Fibroblast of mammary gland (primary cell): ENCODE measurements at places on chromosomes 6 and 20.
A peak's percentile ranks its signal among the peaks of the same experiment; 100 is the strongest.

DNA sequence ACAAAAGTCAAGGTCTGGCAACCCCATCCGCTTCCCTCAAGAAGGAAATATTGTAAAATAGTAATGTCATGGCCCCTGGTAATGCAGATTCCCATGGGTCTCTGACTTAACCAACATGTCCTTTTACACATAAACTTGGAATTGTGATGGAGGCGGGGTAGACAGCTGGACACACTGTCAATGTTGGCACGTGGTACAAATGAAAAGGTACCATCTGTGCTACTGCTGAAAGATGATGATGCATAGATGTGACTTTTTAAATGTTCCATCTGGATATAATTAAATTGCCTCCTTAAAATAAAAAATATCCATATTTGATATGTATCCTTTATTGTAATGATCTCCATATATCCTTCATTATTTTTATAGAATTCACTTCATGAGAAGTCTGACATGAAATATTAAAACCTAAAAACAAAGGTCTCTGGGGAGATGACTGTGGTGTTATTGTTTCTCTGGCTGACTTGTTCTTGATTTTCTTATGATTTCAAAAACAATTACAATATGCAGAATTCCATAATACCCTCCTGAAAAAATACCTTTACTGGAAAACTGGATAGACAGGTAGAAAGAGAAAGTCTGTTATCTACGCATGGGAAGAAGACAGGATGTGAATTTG lies 104.5 kb downstream of the MKKS start:
- DNase-seq, result peak; percentile 87

DNA sequence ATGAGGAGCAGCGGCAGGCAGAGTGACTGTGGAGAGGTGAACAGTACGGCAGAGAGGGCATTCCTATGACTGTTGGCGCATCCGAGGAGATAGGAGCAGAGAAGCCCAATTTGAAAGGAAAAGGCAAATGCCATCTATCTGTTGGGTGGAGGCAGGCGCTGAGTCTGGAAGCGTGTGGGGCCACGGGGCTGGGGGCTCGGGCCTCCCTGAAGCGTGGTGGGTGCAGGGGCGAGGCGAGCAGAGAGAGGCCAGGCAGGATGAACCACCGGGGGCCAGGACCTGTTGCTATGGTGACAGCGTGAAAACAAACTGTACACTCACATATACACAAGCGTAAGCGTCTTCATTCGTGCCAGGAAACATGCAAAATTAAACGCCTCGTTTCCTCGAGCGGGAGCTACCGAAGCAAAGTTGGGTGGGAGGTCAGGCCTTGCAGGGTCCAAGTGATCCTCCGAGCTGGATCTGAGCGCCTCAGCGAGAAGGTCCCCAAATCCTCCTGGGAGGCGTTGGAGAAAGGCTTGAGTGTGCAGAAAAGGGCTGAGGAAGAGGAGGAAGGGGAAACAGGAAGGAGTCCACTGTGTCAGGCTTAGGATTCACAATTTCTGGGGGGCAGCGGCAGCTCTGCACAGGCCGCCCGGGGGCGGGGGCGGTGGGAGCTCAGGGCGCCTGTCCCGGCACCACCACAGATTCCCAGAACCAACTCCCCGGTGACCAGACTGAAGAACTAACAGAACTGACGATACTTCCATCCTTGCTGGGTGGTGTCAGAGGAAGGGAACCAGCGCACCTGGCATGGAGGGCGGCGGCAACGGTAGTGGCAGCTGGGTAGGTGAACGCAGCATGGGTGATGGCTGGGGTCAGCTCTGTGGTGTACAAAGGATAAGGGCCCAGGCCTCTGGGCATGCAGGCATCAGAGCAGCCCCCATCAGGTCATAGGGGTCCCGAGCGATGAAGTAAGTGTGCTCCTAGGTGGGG lies 68.2 kb downstream of the KHDC1L start:
- DNase-seq, result no peak

DNA sequence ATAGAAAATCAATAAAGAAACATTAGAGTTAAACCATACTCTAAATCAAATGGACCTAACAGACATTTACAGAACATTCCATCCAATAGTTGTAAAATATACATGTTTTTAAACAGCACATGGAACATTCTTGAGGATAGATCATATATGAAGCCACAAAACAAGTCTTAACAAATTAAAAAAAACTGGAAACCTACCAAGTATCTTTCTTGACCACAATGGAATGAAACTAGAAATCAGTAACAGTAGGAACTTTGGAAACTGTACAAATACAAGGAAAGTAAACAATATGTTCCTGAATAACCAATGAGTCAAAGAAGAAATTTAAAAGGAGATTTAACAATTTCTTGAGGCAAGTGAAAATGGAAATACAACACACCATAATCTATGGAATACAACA lies 91.2 kb upstream of the GLP1R start:
- DNase-seq, result no peak

DNA sequence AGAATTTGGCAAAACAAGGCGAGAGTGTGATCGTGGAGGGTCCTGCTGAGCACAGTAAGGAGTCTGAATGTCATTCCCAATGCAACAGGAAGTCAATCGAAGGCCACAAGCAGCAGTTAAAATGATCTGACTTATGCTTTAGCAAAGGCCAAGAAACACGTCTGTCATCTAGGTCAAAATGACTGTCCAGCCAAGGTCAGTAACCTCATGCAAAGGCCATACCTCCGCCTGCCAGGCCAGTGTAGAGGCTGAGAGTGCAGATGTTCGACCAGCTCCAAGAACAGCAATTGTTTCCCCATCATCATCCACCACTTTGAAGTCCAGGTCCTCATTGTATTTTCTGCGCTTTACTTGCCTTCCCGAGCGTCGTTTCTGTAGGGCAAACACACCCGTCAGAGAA lies 105.6 kb downstream of the CHD6 start:
- no peak for DNase-seq

- DNase-seq, result no peak
Observed at GRCh38 chr6:45553730-45554344, 176.1 kb upstream of the SUPT3H start.

DNA sequence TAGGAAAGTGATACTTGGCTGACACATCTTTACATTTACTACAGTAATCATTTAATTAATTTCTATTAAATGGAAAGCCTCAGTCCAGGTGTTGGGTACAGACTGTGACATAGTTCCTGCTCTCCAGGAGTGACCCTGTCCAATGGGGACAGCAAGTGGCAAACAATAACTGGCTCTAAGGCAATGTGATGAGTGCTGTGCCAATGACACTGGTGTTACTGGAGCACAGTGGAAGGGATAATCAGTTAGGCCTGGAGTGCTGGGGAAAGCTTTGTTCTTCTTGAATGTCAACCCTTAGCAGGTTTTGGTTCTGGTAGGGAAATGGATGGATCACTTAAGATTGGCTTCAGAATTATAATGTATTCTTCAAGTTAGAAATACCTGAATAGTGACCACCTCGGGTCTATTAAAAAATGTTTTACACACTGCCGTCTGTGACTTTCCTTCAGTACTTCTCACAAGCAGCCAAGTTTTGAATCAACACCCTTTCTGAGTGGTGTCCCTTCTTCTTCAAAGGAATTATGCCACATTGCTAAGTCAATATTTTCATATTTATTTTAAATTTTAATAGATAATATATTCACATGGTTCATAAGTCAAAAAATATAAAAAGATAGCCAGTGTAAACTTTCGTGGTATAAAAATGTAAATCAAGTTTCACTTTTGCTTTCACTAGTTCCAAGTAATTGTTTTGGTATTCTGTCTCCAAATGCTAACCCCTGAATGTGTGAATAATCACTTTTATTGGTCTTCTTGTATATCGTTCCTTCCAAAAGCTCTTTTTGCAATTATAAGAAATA lies 9.6 kb downstream of the CMTR1 start:
- DNase-seq, result no peak

GRCh38 chr6:37668251-37668650 lies 29.4 kb downstream of the MDGA1 start:
- no peak for DNase-seq

- DNase-seq, result no peak
Observed at GRCh38 chr20:50385733-50386640, 124.2 kb upstream of the PTPN1 start.

GRCh38 chr20:46945465-46945864 lies 50.8 kb downstream of the EYA2 start:
- peak; percentile 34 for DNase-seq

DNA sequence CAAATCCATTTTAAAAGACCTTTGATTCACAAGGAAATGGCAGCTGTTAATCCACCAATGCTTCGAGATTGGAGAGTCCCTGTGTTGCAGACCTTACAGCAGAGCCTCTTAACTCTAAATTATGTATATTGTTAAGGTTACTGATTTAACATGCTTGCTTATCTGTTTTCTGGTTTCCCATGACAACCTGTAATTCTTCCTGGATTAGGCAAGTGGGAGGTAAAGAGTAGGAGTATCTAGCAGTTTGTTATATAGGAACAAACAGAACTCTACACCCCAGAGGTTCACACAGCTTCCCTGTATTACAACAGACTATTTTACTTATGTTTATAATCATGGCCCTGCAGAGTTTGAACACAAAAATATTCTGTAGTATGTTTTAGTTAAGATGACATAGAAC lies 39.5 kb downstream of the NKX2-4 start:
- DNase-seq, result no peak

- peak; percentile 12 for DNase-seq
Observed at GRCh38 chr20:44284032-44284431, 27.0 kb downstream of the FITM2 start.
